Activated CD4-positive, alpha-beta memory T cell treated with anti-CD3 and anti-CD28 coated beads, Interleukin-2, amount 10 ng/mL, durations not matched to agents 7 days and 5 days (primary cell): ENCODE measurements at places on chromosomes 3 and 15. TPM values are rescaled to one million over a fixed set of nuclear protein-coding genes. Genes with fewer than 3 reads are reported as not detected.

Gene OXTR
- total RNA-seq = 0.35 TPM

DNA sequence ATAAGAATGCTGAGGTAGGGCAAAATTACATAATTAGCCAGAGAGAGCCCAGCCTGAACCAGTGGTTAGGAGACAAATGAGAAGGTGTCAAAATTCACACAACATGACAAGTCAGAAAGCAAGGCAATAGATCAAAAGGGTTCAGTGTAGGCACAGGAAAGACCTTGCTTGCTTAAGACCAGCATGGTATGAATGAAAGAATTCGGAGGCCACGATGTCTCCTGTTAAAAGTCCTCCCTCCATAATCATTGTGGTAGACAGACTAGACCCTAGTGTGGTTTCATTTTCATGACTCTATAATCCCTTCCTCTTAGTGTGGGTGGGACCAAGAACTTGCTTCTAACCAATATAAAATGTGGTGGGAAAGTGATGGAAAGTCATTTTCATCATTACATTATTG lies 98.7 kb upstream of the ANKRD28 start:
- DNase-seq = no peak

- no peak for DNase-seq
These were observed 116.2 kb upstream of the NECTIN3 start for GRCh38 chr3:110955301-110955880.

Gene P2RY14
- 1.2 TPM for total RNA-seq

Gene QTRT2
- 23.3 TPM for total RNA-seq

Gene MYZAP
- not detected for total RNA-seq

GRCh38 chr3:169390271-169390670 lies 273.2 kb downstream of the MECOM start:
- no peak for DNase-seq

- no peak for DNase-seq
These were observed 102.6 kb downstream of the DPH6 start for GRCh38 chr15:35443376-35443775.

Gene CSTA
- not detected for total RNA-seq

DNA sequence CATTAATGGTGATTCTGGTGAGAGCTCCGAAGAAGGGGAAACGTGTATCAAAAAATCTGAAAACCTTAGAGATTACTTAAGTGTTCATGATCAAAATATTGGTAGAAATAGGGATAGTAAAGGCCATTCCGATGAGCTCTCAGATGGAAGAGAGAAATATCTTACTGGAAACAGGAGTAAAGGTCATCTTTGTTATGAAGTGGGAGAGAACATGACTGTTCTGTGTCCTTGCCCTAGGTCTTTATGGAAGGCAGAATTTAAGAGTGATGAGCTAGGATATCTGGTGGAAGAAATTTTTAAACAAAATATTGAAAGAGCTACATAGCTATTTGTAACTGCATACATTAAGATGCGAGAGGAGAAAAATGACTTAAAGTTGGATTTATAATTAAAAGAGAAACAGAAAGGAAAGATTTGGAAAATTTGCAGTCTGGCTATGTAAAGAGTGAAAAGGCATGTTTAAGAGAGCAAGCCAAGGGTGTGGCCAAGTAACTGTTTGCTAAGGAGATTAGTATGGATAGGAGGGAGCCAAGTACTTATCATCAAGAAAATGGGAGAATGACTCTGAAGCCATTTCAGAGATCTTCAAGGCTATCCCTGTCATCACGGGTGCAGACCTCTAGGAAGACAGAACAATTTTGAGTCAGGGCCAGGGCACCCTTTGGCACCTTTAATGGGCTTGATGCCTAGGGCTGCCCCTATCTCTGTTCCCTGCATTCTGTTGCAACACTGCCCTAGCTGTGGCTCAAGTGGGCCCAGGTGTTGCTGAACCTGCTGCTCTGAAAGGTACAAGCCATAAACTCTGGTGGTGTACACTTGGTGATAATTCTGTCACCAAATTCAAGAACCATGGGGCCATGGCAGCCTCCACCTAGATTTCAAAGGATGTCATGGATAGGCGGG lies 27.3 kb downstream of the SLMAP start:
- no peak for DNase-seq

DNA sequence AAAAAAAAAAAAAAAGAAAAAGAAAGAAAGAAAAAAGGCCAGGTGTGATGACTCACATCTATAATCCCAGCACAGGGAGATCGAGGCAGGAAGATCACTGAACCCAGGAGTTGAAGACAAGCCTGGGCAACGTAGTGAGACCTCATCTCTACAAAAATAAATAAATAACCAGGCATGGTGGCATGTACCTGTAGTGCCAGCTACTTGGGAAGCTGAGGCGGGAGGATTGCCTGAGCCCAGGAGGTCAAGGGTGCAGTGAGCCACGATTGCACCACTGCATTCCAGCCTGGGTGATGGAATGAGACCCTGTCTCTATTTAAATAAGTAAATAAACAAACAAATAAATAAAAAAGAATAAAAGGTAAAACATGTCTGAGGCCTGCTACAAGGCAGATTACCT lies 39.3 kb upstream of the LACTB start:
- no peak for DNase-seq

Gene TM4SF4
- not detected for total RNA-seq

Gene OR5H6
- total RNA-seq = not detected
